ENCODE measurements at places on chromosomes 16 and 17. TPM values are rescaled to one million over a fixed set of nuclear protein-coding genes. Genes with fewer than 3 reads are reported as not detected.

The SLC5A11 gene
- 0.44 TPM for total RNA-seq

The CLEC19A gene
- not detected for total RNA-seq

The SNAI3 gene
- 3.0 TPM for total RNA-seq

The PRKCA gene
- total RNA-seq: 88.6 TPM

The MT1A gene
- total RNA-seq: not detected

The OTOP2 gene
- total RNA-seq: not detected

The CES3 gene
- 1.1 TPM for total RNA-seq

The UQCRC2 gene
- 142 TPM for total RNA-seq

The HLF gene
- total RNA-seq: 4.9 TPM

The NACA2 gene
- total RNA-seq: not detected

DNA sequence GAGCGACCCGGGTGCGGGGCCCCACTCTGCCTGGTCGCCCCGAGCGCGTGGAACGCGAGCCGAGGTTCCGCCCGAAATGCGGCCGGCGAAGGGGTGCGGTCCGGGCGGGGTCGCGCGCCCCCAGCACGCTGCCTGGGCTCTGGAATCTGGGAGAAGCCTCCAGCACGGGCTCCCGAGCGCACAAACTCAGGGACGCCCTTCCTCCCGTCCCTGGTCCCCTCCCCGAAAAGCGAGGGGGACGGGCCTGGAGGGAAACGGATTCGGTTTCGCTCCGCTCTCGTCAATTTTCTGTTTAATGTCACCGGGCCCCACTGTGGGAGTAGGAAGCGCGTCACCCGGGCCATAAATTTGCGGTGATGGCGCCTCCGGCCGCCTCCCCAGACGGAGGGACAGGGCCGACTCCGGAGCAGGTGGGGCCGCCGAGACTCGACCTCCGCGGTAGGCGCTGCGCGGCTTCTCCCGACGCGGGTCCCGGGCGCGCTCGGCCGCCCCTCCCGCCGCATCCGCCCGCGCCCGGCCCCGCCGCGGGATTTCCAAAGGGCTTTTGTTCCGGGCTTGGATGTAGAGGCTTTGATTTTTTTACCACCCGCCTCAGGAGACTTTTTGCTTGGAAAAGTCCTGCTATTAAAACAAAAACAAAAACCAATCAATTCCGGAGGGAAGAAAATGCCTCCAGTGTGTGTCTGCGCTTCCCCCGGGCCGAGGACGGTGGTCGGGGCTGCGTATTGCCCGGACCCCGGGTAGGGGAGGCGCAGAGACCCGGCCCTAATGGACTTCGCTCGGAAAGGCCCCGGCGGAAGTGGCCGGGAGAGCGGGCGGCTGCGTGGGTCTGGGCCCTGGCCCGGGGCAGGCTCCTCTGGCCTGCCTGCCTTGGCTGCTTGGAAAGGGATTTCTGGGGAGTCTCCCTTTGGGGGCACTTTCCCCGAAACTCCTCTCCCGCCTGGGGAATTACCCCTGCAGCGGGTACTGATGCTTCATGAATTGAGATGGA, 7.9 kb upstream of the BAHCC1 start:
- H3K4me3 ChIP-seq: peak overlapping the region; percentile 55
- H3K27ac ChIP-seq: no peak overlapping the region
- no peak for DNase-seq

DNA sequence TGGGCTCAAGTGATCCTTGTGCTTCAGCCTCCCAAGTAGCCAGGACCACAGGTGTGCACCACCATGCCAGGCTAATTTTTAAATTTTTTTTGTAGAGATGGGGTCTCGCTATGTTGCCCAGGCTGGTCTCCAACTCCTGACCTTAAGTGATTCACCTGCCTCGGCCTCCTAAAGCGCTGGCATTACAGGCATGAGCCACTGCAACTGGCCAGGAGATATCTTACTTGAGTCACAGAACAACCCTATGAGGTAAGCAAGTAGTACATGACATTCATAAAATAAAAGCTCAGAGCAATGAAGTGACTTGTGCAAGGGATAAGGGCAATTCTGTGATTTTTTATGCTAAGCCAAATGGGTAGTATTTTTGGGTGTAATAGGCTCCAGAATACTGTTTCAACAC, 57.3 kb downstream of the CDC27 start:
- peaks cover 51% of the 10 kb centered on the region for H3K36me3 ChIP-seq
- H3K4me3 ChIP-seq: no peak overlapping the region
- no peak overlapping the region for H3K27ac ChIP-seq
- H3K4me1 ChIP-seq: no peaks in the 10 kb centered on the region

DNA sequence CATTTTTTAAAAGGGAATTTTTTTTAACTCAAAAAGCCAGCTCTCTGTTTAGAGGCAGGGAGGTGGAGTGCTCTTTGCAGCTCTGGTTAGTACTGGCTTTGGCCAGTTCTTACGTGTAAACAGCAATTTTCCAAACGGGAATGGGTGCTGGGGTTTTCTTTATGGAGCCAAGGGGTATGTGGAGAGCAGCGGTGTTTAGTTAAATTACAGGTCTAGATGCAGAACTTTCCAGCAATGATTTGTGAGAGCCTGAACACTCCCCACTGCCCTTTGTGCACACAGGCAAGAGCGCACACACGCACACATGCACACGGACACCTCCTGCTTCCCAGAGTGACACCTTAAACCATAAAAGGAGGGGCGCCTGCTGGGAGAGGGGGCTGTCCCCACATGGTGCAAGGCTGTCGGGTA, 140.2 kb downstream of the MSI2 start:
- no peak overlapping the region for H3K4me3 ChIP-seq
- H3K27me3 ChIP-seq: no peaks in the 10 kb centered on the region
- no peaks in the 10 kb centered on the region for H3K4me1 ChIP-seq
- peaks cover 8% of the 10 kb centered on the region for H3K36me3 ChIP-seq
- DNase-seq: no peak

DNA sequence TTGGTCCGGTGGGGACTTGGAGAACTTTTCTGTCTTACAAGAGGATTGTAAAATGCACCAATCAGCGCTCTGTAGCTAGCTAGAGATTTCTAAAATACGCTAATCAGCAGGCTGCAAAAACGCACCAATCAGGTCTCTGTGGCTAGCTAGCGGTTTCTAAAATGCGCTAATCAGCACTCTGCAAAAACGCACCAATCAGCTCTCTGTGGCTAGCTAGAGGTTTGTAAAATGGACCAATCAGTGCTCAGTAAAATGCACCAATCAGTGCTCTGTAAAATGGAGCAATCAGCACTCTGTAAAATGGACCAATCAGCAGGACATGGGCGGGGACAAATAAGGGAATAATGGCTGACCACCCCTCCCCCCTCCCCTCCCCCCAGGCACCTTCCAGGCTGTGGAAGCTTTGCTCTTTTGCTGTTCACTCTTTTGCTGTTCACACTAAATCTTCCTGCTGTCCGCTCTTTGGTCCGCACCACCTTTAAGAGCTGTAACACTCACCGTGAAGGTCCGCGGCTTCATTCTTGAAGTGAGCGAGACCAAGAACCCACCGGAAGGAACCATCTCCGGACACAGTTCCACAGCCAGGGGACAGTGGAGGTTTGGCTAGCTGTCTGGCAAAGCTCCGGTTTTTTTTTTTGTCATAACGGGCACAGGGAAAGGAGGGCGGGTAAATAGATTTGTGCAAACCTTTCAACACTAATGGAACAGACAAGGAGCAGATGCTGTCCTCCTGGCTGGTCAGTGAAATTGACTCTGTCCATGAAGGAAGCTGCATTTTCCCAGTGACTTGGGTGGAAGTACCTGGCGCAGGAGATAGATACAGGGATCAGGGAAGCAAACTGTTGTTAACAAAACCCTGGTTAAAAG, 8.3 kb downstream of the PITPNC1 start:
- peaks cover 24% of the 10 kb centered on the region for H3K36me3 ChIP-seq
- H3K27ac ChIP-seq: no peak overlapping the region
- H3K4me1 ChIP-seq: peaks cover 62% of the 10 kb centered on the region
- H3K27me3 ChIP-seq: no peaks in the 10 kb centered on the region
- no peak for DNase-seq

GRCh38 chr16:88920618-88921590, 54.4 kb upstream of the PABPN1L start:
- no peak for DNase-seq
- H3K4me3 ChIP-seq: no peak overlapping the region
- no peak overlapping the region for H3K27ac ChIP-seq

DNA sequence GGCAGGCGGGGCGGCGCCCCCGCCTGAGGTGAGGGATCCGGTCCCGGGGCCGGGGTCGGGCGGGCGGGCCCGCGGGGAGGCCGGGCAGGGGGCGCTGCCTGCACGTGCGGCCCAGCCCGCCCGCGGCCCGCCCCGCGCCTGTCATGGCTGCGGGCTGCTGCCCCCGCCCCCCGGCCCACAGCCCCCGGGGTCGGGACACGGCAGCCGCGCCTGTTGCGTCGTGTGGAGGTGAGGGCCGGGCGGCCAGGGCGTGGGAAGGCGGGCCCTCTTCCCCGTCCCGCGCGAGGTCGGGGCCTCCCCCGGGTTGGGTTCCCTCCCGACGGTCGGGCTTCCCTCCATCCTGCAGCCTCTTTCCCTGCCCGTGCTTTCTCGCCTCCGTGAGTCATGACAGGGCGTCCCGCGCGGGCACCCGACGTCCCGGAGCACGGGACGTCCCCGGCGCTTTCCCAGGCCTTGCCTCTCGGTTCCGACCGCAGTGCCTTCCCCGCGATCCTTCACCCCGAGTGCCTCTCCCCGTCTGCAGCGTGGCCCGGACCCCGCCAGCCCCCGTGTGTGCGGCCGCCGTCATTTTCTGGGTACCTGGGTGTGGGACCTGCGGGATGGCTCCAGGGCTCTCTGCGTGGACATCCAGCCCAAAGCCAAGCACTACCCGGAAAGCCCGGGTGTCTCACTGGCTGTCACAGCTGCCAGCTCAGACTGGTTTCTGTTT, 76.7 kb downstream of the CHD9 start:
- no peaks in the 10 kb centered on the region for H3K27me3 ChIP-seq
- peak overlapping the region; percentile 30 for H3K27ac ChIP-seq
- peak overlapping the region; percentile 92 for H3K4me3 ChIP-seq
- peaks cover 13% of the 10 kb centered on the region for H3K4me1 ChIP-seq

DNA sequence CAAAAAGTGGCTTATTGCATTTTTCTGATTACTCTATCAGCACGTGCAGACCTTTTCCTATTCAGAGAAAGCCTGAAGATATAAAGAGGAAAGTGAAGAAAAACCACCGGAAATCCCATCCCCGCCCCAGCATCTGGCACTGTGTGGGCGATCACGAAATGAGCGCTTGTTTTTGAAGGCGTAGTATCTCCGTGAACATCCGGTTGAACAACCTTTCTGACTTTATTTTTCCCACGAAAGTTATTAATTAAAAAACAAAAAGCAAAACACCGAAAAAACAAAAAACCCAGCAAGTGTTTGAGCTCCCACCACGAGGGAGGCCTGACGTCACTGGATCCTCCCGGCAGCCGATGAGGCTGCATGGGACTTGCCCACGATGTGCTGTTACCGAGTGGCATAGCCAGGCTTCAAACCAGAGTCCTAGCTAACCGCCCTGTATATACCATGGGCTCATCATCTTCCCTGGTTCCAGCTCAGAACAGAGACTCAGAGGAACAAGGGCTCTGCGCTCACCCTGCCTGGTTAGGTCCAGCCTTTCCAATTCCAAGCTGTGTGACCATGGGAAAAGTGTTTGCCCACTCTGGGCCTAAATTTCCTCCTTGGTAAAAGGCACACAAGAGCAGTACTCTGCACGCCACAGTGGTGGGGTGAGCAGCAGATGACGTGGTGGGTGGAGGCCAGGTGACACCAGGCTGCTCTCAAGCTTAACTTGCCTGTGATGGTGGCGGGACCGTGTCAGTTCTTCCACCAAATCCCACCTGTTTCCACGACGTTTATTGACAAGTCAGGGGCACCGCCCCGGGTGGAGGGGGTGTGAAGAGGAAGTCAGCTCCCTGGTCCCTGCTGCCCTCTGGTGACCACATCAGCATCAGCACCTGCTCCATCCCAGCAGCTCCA, 34.3 kb upstream of the IL21R start:
- peak overlapping the region; percentile 23 for H3K4me3 ChIP-seq
- H3K4me1 ChIP-seq: peaks cover 71% of the 10 kb centered on the region
- peak; percentile 79 for DNase-seq
- H3K36me3 ChIP-seq: peaks cover 12% of the 10 kb centered on the region
- H3K27ac ChIP-seq: peak overlapping the region; percentile 86

GRCh38 chr16:78729687-78730086, 630.2 kb downstream of the WWOX start:
- no peaks in the 10 kb centered on the region for H3K36me3 ChIP-seq
- no peaks in the 10 kb centered on the region for H3K27me3 ChIP-seq
- no peaks in the 10 kb centered on the region for H3K4me1 ChIP-seq
- DNase-seq: no peak
- H3K4me3 ChIP-seq: no peak overlapping the region

- peaks cover 26% of the 10 kb centered on the region for H3K4me1 ChIP-seq
- DNase-seq: no peak
- H3K36me3 ChIP-seq: no peaks in the 10 kb centered on the region
- no peak within 1 kb of the TSS for H3K27ac ChIP-seq
- H3K27me3 ChIP-seq: peaks cover 20% of the 10 kb centered on the region
These were observed at the start of gene RGS11 for GRCh38 chr16:275786-276232. TSS of gene RGS11 (minus strand) at chr16:275944. CDS start at chr16:275911, 33 bp downstream.

DNA sequence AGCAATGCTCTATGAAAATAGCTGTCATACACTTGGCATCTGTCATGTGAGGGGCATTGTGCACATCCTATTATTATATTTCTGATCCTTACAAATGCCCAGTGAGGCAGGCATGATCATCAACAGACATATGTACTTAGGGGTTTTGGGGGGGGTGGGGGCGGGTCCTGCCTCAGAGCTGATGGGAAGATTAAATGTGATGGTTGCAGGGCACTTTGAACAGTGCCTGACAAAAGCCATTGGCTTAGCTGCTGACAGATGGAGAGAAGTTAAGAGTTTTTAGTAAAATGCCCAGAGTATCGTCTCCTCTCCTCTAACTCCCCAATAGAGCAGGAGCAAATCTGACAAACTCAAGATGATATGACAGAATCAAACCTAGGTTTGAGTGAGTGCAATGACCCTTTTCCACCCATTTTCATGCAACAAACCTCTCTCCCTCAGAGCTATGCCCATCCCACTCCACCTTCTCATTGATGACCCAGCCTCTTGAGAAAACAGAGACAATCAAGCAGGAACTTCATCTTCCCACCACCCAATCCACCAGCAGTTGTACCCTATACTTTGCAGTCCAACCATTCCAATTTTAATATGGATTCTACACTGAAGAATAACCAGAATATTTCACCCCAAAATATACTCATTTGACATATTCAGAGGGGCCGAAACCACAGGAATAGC, 4.8 kb downstream of the KLHL11 start:
- H3K36me3 ChIP-seq: no peaks in the 10 kb centered on the region
- DNase-seq: no peak
- H3K27me3 ChIP-seq: no peaks in the 10 kb centered on the region
- H3K4me3 ChIP-seq: no peak overlapping the region
